ENCODE measurements at places on chromosomes 12 and 14.

- no peak for DNase-seq
Measured at GRCh38 chr14:56549721-56550120, 29.9 kb upstream of the TMEM260 start.

DNA sequence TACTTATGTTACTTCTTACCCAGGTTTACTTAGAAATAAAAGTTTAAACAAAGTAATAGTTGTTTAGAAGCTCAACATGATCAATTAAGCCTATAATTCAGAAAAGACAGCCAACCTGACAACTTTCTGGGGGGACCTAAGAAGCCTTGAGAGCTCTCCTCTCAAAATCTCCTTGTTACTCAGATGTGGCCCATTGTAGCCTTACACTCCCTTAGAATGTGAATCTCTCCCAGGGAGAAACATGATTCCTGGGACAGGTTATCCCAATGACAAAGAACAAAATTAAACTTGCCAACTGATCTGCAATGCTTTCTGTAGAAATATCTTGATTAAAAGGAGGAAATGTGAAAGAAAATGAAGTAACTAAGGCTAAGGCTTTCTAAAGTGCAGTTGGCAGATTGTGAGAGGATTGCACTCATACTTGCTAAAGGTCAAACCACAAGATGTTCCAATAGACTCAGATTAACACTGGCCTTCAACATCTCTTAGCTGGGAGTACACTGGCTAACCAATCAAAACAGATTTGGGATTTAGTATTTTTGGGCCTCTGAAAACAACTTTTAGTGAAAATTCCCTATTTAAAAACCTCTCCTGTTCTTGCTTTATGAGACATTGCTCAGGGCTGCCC is 72.3 kb upstream of the TMX1 start:
- DNase-seq = no peak

GRCh38 chr14:84998216-84998615 is 531.7 kb upstream of the FLRT2 start:
- DNase-seq = no peak

DNA sequence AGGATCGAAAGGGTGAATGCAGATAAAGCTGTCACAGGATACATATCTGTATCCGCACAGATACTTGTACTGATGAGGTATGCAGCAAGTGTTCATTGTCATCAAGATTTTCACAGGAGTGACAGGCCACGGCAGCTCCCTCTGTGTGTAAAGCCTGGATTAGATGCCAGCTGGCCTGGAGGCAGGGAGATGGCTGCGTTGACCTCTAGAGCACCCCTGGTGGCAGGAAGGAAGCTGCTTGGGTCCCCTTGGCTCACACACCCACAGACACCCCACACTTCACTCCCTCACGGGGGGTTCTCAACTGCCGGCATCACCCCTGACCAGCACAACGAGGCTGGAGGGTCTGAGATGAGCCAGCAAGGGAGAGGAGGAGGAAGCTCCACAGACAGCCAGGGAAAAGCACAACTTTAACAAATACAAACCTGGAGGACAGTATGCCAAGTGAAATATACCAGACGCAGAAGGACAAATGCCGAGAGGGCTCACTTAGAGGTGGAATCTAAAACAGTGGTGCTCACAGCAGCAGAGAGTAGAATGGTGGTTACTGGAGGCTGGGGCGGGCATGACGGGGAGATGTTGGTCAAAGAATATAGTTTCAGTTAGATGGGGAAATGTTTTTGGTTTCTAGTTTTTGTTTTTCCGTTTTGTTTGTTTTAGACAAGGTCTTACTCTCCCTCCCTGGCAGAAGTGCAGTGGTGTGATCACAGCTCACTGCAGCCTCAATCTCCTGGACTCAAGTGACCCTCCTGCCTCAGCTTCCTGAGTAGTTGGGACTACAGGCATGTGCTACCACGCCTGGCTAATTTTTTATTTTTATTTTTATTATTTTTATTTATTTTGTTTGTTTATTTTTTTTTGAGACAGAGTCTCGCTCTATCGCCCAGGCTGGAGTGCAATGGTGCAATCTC is 45.7 kb downstream of the TEAD4 start:
- no peak for DNase-seq

DNA sequence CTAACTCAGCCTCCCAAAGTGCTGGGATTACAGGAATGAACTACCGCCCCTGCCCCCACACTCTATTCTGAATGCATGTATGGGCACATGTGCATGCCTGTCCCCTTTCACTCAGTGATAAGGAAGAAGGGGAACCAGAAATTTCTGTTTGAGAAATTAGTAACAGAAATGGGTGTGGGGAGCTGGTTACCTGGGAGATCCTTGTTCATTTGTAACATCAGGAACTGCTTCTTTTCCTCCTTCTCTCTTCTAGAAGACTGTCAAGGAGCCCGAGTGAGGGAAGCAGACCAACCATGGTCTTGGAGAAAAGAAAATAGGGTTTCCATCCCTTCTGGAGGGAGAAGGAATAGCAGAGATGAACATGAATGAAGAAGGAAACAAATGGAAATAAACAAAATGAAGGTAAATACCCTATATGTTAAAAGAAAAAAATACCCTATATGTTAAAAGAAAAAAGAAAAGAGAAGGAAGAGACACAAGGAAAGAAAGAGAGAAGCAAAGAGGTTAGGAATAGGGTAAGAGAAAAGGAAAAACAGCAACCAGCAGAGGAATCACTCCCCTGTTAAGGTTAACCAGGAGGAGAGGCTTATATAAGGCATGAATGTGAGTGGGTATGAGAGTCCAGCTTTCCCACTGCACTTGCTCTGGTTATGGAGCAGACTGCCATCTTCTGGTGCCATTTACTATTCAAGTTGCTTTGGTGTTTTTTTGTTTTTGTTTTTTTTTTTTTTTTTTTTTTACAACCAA is 3.3 kb downstream of the PPP1R3E start:
- DNase-seq = no peak

- DNase-seq = no peak
Measured at GRCh38 chr14:45028107-45028626, 55.7 kb upstream of the PRPF39 start.

GRCh38 chr14:94109915-94110250 is 653 bp upstream of the IFI27 start:
- DNase-seq = no peak

- DNase-seq = no peak
Measured at GRCh38 chr12:19158923-19159322, 29.4 kb downstream of the PLEKHA5 start.

GRCh38 chr12:51295651-51296050 is 25.4 kb upstream of the SMAGP start:
- DNase-seq = no peak

DNA sequence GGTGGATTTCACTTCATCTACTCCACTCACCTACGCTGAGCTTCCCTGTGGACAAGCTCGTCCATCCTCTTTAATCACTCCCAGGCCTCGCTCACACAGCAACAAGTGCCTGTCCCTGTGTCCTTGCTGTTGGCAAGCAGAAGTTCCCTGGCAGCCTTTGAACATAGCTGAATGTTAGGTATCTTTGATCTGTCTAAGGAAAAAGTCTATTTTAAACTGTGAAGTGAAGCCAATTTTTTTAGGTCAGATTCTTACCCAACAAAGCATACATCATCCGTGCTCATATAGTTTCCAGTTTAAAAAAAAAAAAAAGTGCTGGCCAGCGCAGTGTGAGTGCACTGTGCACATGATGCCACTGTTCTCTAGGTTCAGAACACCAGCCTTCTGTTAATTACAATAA is 36.3 kb downstream of the PPP2R5C start:
- DNase-seq = no peak

DNA sequence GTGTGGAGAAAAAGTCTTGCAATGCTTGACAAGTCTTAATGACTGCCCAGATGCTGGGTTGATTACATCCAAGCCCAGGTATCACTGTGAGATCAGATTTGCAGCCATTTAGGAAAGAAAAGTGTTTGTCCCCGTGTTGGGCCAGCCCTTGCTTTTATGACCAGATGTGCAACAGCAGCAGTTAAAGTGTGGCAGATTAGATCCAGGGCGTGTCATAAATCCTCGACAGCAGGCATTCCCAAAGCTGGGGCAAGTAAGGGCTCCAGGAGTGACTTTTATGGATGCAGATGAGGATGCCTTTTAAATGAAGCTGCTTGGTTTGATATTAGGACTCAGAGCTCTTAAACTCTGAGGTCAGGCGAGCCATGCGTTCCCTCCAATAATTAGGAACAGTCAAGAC is 1.7 kb downstream of the SMOC1 start:
- no peak for DNase-seq

GRCh38 chr12:12396694-12397093 is 39.8 kb downstream of the BORCS5 start:
- DNase-seq = no peak

- no peak for DNase-seq
Measured at GRCh38 chr12:71730936-71731335, 23.7 kb upstream of the RAB21 start.

DNA sequence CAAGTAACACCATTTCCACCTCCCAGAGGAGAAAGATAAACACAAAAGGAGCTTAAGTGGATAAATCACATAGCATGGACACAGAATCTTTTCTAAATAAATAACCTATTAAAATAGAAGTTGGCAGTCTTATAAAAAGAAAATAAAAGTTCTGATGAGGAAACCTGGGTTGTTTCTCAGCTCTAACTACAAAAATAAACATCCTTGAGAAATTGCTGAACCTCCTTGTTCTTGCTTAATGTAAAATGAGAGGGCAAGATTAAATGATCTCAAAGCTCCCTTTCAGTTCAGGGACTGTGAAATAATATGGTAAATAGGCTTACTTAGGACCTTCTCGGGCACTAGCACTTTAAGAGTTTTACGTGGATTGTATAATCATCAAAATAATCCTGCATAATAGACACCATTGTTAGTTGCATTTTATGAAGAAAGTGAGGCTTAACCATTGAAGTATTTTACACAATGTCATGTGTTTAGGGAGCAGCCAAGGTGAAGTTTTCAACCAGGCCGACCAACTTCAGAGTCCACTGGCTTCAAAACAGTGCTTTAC is 214.0 kb upstream of the NOVA1 start:
- DNase-seq = no peak

DNA sequence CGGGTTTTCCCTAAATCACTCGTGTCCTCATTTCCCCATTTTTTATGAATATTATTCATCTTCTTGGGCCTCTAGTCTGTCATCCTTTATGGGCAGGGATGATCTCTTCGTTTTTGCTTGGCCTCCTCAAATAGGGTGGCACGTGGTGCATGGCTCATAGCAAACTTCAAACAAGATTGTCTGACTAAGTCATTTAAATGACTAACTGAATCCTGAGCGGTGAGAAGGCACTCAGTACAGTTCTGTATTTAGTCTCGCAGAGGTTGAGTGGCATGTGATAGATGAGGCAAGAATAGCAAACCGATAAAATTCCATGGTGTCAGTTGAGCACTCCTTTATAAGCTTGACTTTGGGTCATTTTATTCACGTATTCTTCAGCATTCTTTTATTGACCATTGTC is 5.7 kb upstream of the JDP2 start:
- DNase-seq = no peak

DNA sequence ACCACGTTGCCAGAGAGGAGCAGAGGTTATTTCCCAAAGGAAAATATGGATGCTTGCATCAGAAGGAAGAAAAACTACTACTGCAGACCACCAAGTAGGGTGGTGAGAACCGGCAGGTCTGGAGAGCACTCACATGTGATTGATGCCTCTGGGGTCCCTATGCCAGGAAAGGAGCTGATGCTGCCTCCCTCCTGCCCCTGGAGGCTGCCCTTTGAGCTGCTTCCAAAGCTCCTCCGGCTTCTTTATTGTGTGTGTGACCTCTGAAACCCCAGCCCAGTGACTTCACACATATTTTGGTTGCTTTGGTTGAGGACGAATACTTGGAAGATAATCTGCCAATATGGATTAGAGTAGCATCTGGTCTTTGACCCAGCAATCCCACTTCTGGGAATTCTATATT is 133.4 kb downstream of the AACS start:
- DNase-seq = no peak

GRCh38 chr14:23147676-23148075 is 28.6 kb upstream of the CEBPE start:
- no peak for DNase-seq

DNA sequence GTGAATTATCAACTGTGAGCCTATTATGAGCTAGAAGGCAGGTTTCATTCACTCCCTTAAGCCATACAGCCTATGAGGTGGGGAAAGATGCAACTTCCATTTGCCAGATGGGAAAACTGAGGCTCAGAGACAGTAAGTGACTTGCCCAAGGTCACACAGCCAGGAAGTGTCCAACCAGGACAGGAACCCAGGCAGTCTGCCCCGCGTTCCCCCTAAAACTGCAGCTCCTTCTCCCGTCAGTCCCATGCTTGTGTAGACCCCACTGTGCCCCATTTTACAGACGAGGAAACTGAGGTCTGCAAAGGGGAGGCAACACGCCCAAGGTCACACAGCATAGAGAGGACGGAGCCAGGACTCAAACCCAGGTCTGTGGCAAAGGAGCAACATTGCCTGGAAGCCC is 50.6 kb downstream of the NCOR2 start:
- DNase-seq = no peak

GRCh38 chr14:55152052-55152753 is 23.2 kb downstream of the LGALS3 start:
- no peak for DNase-seq

DNA sequence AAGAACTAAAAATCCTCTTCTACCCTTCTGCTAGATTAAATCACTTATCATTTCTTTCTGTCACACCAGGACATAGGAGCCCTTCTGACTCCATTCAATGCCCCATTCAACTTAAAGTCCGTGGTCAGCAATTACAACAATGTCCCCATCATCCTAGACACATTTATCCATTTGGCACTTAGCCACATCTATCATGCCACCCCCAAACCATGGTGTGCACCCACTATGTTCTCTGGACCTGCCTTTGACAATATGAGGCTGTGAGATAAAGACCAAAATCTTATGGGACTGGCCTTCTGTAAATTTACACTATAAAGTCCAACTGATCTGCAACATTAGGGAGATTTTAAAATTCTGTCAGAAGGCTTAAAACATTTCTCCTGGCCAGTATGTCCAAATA is 104.4 kb downstream of the SSPN start:
- DNase-seq = no peak

Data from activated CD8-positive, alpha-beta memory T cell treated with anti-CD3 and anti-CD28 coated beads for 1 hour (primary cell).